NCI-H1105 treated with DMSO at 0.1 percent for 48 hours (cell line): ENCODE measurements at places on chromosomes 5 and 9.

- DNase-seq = no peak
Observed at GRCh38 chr9:114604989-114605388, 6.1 kb upstream of the TMEM268 start.

GRCh38 chr5:159339460-159339859 is 9.2 kb upstream of the IL12B start:
- no peak for DNase-seq

- no peak for DNase-seq
Observed at GRCh38 chr5:14453481-14453880, 128.1 kb upstream of the OTULINL start.

- DNase-seq = no peak
Observed at GRCh38 chr5:73922224-73922623, 296.2 kb downstream of the ARHGEF28 start.

DNA sequence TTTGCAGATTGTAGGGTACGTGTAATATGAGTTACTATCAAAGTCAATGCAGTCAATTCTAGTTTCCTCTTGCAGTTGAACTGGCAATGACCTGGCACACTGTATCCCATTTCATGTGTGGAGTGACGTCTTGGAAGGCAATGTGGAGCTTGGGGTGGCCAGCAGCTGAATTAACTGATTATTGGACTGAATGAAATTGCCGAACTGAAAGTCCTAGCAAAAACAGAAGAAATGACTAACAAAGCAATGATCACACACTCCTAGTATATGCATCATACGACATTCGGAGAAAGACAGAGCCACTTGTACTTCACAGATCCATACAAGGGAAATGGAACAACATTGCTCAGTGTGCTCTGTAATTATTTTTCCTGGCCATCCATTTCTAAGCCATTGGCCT is 259.1 kb upstream of the DAPK1 start:
- DNase-seq = no peak

GRCh38 chr5:178376921-178377582 is 144.4 kb upstream of the PHYKPL start:
- DNase-seq = no peak

DNA sequence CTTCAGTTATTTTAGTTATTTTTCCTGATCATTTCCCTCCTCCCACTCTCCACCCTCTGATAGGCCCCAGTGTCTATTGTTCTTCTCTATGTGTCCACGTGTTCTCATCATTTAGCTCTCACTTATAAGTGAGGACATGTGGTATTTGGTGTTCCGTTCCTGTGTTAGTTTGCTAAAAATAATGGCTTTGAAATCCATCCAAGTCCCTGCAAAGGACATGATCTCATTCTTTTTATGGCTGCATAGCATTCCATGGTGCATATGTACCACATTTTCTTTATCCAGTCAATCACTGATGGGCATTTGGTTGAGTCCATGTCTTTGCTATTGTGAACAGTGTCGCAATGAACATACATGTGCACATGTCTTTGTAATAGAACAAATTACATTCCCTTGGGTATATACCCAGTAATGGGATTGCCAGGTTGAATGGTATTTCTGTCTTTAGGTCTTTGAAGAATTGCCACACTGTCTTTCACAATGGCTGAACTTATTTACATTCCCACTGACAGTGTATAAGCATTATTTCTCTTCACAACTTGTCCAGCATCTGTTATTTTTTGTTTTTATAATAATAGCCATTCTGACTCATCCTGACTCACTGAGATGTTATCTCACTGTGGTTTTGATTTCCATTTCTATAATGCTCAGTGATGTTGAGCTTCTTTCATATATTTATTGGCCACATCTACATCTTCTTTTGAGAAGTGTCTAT is 17.2 kb upstream of the DIRAS2 start:
- no peak for DNase-seq

- no peak for DNase-seq
Observed at GRCh38 chr5:132856011-132856410, 10.3 kb downstream of the GDF9 start.

GRCh38 chr5:10543585-10544040 is 20.3 kb upstream of the ANKRD33B start:
- no peak for DNase-seq

DNA sequence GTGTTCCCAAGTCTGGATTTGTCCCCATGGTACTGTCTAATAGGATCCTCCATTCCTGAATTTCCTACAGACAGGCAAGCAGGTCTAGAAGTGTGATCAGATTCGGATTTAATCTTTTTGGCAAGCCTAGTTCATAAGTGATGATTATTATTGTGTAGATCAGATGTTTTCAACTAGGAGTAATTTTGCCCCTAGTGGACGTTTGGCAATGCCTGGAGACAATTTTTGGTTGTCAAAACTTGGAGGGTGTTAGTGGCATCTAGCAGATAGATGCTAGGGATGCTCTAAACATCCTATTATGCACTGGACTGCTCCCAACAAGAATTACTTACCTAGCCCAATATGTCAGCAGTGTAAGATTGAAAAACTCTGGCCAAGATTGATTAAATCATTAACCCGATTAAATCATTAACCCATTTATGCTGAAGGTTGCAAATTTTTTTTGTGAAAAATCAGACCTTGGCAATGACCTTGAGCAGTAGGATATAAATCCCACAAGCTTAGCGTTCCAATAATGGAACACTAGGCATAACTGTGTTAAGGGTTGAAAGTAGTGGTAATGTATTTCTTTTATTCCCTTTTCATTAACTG is 28.2 kb downstream of the TCERG1 start:
- no peak for DNase-seq

DNA sequence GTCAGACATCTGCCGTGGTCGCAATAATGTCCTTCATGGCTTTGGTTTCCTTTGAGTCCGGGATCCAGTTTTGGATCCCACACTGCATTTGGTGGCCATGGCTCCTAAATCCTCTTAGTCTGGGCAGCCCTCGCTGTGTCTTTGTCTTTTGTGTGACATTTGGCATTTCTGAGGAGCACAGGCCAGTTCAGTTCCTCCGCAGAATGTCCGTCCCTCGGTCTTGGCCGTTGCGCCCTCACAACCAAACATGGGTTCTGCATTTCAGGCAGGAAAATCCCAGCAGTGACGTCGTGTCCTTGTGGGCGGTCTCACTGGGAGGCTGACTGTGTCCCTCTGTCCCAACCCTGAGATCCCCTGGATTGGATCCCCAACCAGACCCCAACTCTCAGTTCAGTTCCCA is 172.9 kb upstream of the PPP1R26 start:
- no peak for DNase-seq

GRCh38 chr9:137235424-137236237 is 4.9 kb downstream of the SLC34A3 start:
- no peak for DNase-seq

DNA sequence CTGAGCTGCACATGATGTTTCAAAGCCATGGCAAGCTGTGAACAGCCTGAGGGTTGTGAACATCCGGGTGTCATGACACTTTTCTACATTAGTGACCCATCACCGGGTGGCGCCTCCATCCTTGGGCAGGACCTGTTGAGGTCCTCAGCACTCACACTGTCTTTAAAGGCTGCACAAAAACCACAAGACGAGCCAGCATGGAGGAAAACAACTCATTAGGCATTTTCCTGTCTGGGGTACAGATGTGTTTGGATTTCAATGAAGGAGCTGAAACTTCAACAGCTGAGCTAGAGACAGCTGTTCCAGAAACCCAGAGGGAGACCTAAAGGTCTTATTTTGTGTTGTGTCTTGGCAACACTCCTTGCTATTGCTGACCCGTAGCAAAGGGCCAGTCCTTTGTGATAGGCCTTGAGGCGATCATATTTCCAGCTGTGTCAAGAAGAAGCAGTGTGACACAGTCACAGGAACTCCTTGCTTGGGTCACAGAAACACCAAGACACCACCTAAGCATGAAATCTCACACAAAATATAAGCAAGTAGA is 151.8 kb upstream of the VLDLR start:
- DNase-seq = no peak

GRCh38 chr9:19284729-19285128 is 54.2 kb downstream of the DENND4C start:
- DNase-seq = no peak
